ENCODE measurements at places on chromosomes 7 and 10.

GRCh38 chr10:61217851-61218565 lies 235.2 kb downstream of the TMEM26 start:
- DNase-seq: no peak

DNA sequence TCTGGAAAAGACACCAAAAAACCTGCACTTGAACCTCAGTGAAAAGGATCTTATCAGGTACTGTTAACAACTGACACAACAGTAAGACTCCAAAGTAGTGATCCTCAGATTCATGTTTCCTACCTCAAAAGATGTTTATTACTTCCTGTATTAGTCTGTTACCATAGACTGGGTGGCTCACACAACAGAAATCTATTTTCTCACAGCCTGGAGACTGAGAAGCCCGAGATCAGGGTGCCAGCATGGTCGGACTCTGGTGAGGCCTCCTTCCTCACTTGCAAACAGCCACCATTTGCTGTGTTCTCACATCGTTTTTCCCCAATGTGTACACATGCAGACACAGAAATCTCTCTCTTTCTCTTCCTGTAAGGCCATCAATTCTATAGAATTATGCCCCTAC lies 154.0 kb upstream of the THSD7A start:
- no peak for DNase-seq

- no peak for DNase-seq
Measured at GRCh38 chr7:13042605-13043236, 355.3 kb downstream of the ARL4A start.

- DNase-seq: no peak
Measured at GRCh38 chr10:10164848-10165247, 852.8 kb upstream of the CELF2 start.

- DNase-seq: peak; percentile 34
Measured at GRCh38 chr7:128167042-128167701, 73.9 kb upstream of the LEP start.

DNA sequence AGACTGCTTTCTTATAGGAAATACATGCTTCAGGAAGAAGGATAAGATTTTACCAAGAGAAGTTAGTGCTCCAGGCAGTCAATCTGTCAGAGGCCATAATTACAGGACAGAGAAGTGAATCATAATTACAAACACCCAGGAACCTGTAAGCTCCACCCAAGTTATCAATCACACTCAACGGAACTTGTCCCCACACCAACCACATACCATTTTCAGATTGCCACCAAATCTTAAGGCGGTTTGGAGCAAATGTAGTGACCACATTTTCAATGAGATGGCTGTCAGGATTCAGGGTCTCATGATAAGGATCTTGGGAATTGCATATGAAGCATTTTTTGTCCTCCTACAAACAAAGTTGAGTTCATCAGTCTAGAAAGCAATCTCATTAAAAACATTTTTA lies 4.8 kb downstream of the LAMB1 start:
- DNase-seq: no peak

GRCh38 chr7:102302025-102302424 lies 15.4 kb downstream of the SH2B2 start:
- no peak for DNase-seq

DNA sequence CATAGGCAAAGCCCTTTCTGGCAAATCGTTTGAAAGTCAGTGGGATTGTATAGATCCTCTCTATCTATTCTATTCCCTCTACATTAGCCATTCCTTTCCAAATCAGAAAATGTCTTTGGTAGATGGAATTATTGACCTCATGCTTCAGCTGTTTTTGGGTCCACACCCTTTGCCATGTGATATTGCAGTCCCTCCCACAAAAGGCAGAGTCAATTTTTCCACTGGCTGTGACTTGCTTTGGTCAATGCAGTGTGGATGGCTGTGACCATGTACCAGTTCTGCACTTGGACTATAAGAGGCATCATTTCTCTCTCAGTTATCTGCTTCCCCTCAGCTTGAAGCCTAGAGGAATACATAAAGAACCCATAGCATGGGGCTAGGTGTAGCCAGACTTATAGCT lies 332.9 kb downstream of the PTEN start:
- no peak for DNase-seq

DNA sequence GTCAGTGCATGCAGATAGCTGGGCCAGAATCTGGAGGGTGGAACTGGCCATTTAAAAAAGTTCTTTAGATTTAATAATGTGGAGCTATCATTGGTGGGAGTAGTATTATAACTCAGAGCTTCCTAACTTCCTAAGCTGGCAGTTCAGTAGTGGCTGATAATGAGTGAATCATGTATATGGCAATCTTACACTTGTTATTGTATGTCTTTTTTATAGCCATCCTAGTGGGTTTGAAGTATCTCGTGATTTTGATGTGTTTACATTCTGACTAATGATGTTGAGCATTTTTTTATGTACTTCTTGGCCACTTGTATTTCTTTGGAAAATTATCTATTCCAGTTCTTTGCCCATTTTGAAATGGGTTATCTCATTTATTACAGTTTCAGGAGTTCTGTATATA lies 15.4 kb downstream of the TFAM start:
- DNase-seq: no peak

- no peak for DNase-seq
Measured at GRCh38 chr10:77626266-77626935, 11.2 kb downstream of the KCNMA1 start.

DNA sequence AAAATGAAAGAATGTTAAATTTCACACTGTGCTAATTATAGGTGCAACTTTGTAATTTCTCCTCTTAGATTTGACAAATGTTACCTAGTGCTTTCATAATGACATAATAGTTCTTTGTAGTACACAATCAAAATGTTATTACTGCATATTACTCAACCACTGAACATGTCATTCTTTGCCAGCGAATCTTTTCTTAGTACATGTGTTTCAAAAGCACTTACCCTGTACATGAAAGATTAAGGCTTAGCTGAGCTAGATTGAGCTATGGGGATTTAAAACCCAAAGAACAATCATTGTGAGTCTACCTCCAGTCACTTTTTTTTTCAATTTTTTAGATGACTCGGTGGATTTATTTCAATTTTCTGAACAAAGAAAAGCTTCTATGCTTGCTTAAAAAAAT lies 123.5 kb upstream of the FERD3L start:
- DNase-seq: no peak

DNA sequence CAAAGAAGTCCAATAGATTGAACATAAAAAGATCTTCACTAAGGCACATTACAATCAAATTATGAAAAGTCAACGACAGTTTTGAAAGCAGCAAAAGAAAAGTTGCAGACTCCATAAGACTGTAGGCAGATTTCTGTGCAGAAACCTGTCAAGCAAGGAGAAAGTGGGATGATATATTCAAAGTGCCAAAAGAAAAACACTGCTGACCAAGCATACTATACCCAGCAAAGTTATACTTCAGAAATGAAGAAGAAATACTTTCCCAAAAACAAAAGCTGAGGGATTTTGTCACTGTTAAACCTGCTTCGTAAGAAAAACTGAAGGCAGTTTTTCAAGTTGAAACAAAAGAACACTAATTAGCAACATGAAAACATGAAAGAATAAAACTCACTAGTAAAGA lies 145.5 kb downstream of the ZEB1 start:
- DNase-seq: no peak

DNA sequence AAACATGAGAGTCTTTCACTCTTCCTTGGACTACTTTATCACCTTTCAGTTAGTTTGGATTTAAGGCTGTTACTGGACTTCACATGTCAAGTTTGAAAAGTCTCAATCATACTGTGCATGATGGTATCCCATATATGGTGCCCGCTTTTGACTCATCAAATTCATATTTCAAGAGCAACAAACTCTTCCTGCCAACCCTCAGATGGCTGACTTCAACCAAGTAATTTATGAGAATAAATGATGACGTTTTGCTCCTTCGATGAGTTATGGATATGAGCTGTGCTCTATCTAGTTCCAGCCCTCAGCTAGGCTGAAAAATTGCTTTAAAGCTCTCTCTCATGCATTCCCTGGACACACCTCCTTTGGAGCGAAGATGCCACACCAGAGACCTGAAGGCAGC lies 110.3 kb upstream of the RSU1 start:
- no peak for DNase-seq

DNA sequence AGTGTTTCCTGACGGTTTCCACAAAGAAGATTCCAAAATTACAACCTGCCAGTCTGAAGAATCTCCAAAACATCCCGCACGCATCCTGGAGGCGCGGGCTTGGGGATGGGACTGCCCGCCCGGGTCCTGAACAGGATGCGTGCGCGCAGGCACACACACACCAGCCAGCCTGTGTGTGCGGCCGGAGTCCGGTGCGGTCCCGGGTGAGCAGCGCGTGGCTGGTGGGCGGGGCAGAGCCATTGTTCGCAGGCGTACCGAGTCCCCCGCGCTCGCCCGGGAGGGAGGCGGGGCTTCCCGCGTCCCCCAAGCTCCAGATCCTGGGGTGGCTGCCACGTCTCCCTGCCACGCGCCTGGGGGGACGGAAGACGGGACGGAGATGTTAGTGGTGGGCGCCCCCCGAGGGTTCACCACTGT lies 675 bp upstream of the SCD start:
- peak; percentile 84 for DNase-seq

GRCh38 chr10:49187950-49188761 lies at the start of gene TMEM273:
TSS of gene TMEM273 (minus strand) at chr10:49188391. CDS start at chr10:49188336, 55 bp downstream.
- peak; percentile 58 for DNase-seq

DNA sequence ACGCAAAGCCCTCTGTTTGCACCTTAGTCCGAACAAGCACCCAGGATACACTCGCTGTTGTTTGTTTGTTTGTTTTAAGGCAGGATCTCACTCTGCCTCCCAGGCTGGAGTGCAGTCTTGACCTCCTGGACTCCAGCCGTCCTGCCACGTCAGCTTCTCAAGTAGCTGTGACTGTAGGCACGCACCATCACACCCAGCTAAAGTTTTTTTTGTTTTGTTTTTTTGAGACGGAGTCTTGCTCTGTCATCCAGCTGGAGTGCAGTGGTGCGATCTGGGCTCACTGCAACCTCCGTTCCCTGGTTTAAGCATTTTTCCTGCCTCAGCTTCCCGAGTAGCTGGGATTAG lies 76.8 kb downstream of the CTBP2 start:
- DNase-seq: no peak

DNA sequence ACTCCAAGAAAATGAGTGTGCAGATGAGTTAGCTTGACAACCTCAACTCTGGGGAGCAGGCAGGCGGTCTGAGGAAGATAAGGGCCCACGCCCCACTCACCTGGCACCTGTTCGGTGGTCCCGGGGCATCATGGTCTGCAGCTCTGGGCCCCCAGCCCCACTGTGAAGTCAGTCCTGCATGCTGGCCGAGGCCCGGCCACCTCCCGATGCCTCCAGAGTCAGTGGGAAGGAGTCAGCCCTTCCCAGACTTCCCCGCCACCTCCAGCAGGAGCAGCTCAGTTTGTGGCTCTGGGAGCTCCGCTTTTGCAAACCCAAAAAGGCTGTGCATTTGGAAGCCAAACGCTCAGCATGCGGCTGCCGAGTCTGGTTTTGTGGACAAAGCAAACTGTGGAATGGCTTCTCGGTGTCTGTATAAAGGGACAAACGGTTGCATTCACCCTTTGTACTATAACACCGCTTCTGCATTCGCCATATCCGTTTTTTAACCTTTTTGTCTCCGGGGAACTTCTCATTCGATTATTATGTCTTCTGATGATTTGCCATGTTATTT lies 167.3 kb downstream of the CCDC3 start:
- DNase-seq: no peak
